ENCODE measurements at places on chromosomes 5 and 9.

GRCh38 chr5:180050121-180050940 lies 21.2 kb downstream of the RNF130 start:
- DNase-seq, result no peak

GRCh38 chr5:36240779-36241630 lies 720 bp downstream of the NADK2 start:
- no peak for DNase-seq

DNA sequence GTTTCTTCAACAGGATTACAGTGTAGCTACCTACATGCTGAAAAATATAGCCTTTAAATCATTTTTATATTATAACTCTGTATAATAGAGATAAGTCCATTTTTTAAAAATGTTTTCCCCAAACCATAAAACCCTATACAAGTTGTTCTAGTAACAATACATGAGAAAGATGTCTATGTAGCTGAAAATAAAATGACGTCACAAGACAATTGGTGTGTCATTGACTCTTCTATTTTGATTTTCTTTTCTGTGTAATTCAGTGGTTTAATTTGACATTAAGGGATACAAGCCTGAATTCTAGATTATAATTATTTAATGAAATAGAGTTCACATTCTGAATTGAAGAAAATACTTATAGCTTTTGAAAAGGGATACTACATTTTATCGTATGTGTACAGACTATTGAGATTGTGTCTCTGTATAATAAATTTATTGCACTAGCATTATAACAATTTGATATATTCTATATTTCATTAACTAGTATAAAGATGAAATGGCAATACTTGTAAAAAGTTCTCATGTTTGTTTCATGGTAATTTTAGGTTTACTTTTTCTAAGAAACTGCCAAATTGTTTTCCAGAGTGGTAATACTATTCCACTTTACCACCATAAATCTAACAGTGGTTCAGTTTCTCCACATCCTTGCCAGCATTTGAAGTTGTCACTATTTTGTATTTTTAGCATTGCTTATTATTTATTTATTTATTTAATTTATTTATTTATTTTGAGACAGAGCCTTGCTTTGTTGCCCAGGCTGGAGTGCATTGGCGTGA lies 18.7 kb downstream of the ANXA1 start:
- DNase-seq, result no peak

- peak; percentile 99 for DNase-seq
Measured at GRCh38 chr5:53362521-53362941, 117.9 kb upstream of the FST start.

GRCh38 chr9:13445103-13445500 lies 165.6 kb upstream of the MPDZ start:
- DNase-seq, result no peak

DNA sequence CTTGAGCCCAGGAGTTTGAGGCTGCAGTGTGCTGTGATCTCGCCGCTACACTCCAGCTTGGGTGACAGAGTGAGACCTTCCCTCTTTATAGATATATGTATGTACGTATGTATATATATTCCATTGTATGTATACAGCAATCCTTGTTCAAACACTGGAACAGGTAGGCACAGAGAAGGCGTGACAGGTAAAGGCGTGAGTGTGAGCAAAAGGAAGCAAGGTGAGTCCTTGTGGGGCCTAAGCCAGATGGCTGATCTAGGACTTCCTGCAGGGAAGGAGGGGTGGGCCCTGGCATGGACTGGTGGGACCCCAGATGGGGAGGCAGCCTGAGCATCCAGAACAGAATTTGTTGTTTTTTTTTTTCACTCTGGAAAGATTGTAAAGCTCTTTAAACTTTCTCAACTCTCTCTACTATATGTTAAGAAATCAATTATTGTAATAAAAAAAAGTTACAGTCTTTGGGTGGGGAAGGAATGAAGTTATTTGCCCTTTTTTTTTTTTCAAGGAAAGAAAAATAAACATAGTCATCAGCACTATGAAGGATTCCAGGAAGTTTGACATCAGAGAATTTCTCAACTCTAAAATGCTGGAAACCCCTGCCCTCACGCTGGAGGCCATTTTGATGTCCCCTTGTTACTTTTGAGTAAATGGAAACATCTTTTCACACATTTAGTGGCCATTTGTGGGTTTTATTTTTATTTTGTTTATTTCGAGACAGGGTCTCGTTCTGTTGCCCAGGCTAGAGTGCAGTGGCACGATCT lies 38.9 kb upstream of the STXBP1 start:
- peak; percentile 82 for DNase-seq

GRCh38 chr9:117374076-117374725 lies 40.7 kb downstream of the ASTN2 start:
- DNase-seq, result no peak

- DNase-seq, result no peak
Measured at GRCh38 chr9:29475471-29475870, 1902.2 kb upstream of the C9orf72 start.

GRCh38 chr9:34413231-34413852 lies 36.6 kb upstream of the MYORG start:
- DNase-seq, result peak; percentile 25

DNA sequence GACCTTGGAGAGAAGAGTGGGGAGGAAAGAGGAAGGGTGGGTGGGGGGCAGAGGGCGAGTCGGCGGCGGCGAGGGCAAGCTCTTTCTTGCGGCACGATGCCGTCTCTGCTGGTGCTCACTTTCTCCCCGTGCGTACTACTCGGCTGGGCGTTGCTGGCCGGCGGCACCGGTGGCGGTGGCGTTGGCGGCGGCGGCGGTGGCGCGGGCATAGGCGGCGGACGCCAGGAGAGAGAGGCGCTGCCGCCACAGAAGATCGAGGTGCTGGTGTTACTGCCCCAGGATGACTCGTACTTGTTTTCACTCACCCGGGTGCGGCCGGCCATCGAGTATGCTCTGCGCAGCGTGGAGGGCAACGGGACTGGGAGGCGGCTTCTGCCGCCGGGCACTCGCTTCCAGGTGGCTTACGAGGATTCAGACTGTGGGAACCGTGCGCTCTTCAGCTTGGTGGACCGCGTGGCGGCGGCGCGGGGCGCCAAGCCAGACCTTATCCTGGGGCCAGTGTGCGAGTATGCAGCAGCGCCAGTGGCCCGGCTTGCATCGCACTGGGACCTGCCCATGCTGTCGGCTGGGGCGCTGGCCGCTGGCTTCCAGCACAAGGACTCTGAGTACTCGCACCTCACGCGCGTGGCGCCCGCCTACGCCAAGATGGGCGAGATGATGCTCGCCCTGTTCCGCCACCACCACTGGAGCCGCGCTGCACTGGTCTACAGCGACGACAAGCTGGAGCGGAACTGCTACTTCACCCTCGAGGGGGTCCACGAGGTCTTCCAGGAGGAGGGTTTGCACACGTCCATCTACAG lies 760 bp downstream of the NPR3 start:
- DNase-seq, result no peak

GRCh38 chr5:107496466-107496865 lies 174.3 kb downstream of the EFNA5 start:
- DNase-seq, result no peak

GRCh38 chr5:2297991-2298390 lies 415.3 kb upstream of the IRX4 start:
- no peak for DNase-seq
